Body of pancreas (tissue), 4 donors: ENCODE measurements at places on chromosomes 2 and 18. TPM values are rescaled to one million over a fixed set of nuclear protein-coding genes. Genes with fewer than 3 reads are reported as not detected.

DNA sequence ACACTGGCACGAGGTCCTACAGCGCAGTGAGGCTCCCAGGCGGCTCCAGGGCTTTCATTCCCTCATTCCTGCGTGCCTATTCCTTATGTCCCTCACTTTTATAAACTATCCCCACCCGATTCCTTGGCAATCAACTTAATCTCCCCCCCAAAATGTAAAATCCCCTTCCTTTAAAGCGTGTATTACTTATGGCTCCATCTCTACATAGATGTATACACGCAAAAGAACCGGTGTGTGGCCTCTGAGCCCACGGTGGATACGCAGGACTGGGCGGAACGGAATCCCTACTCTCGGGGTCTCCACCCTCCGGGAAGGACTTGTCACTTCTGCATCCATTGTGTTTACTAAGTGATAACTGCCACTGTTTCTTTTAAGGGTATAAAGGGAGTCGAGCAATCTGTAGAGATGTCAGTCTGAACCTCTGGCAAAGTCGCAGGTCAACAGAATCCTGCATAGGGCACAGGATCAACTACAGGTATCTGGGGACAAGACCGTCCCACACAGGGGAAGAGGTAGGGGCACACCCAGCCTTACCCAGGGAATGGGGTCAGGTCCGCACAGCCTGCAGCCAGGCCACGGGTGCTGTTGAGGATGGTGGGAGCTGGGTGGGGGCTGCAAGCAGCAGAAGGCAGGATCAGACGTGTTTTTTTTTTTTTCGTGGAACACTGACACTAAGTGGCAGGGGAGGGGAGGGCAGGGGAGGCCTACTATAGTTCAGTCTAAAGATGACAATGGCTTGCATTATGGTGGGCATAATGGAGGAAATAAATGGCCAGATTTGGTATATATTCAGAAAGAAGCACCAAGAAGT lies 42.1 kb downstream of the HDLBP start:
- DNase-seq: no peak

- DNase-seq: no peak
These were observed 271.4 kb downstream of the ETAA1 start for GRCh38 chr2:67668538-67668937.

- no peak for DNase-seq
These were observed 98.5 kb upstream of the CD226 start for GRCh38 chr18:70046207-70046606.

GRCh38 chr2:200662727-200663126 lies 76.9 kb downstream of the AOX1 start:
- no peak for DNase-seq

Gene NCL
- total RNA-seq: 108 TPM

- DNase-seq: no peak
These were observed 137.7 kb downstream of the LTBP1 start for GRCh38 chr2:33084433-33084832.

DNA sequence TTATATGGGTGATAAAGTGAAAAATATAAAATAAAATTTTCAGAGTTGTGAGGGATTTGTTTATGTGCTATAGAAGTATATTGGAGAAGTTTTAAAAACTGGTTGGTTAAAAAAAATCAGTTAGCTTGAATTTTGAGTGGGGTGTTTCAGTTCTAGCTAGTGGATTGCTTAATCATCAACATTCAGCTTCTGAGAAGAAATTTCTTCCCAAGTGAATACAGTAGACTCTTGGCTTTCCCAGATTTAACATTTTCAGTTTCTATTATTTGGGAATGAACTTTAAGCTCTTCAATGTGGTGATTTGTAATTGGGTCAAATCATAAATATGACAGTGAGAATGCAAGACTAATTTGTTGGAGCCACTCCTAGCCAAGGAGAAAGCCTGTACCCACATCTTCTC lies 120.8 kb downstream of the PLCL1 start:
- no peak for DNase-seq

- DNase-seq: peak; percentile 89
These were observed at the start of gene COMMD1 for GRCh38 chr2:61905372-61906185. COMMD1 (plus strand) TSS chr2:61905674; CDS start chr2:61905679, 5 bp downstream.

GRCh38 chr2:219433666-219434467 lies 776 bp upstream of the SPEG start:
- no peak for DNase-seq

Gene TRABD2A
- 5.3 TPM for total RNA-seq

- DNase-seq: no peak
These were observed 63.6 kb downstream of the CERS6 start for GRCh38 chr2:168519534-168520308.

GRCh38 chr2:135969655-135970387 lies 15.6 kb downstream of the DARS1 start:
- DNase-seq: no peak

Gene PHOSPHO2
- total RNA-seq: 0.66 TPM

Gene ACTG2
- 0.52 TPM for total RNA-seq

DNA sequence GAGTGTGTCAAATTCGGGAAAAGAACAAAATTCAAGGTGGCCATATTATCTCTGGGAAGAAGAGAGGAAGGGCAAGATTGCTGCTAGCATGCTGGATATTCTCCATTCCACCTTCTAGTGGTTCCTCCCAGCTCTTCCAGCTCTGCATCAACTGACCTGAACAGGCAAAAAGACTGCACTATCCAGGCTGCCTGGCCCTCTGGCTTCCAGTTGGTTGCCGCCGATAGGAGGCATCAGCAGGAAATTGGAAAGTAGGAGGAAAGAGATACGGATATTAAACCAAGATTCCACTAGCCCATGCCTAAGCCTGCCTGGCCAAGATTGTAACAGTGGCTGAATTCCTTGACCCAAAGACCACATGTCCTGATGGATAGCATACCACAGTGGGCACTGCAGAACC lies 1.7 kb upstream of the RTTN start:
- DNase-seq: no peak

GRCh38 chr2:144516411-144516980 lies 3.4 kb downstream of the ZEB2 start:
- no peak for DNase-seq

- peak; percentile 96 for DNase-seq
These were observed 1.1 kb upstream of the FARP2 start for GRCh38 chr2:241354668-241355658.

GRCh38 chr2:112674229-112674628 lies 28.5 kb downstream of the SLC20A1 start:
- peak; percentile 18 for DNase-seq

Gene ANKRD29
- total RNA-seq: 3.3 TPM

Gene C2orf81
- total RNA-seq: 0.33 TPM

Gene CPS1
- 4.9 TPM for total RNA-seq

DNA sequence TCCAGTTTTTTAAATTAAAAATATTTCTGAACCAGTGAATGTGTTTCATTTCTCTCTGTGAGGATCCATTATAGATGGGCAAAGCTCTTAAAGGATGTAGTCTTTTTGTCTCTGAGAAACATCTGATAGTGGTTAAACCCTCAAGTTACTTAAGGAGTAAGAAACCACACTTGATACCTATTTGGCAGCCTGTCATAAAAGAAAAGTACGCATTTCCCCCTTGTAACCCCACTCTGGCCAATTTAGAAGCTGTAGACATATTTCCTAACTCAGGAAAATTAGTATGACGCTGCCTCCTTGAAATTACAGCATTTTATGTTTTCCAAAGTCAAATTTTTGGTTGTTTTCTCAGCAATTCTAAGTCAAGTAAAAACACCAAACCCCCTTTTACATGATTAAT lies 2.0 kb downstream of the STAT4 start:
- DNase-seq: no peak

DNA sequence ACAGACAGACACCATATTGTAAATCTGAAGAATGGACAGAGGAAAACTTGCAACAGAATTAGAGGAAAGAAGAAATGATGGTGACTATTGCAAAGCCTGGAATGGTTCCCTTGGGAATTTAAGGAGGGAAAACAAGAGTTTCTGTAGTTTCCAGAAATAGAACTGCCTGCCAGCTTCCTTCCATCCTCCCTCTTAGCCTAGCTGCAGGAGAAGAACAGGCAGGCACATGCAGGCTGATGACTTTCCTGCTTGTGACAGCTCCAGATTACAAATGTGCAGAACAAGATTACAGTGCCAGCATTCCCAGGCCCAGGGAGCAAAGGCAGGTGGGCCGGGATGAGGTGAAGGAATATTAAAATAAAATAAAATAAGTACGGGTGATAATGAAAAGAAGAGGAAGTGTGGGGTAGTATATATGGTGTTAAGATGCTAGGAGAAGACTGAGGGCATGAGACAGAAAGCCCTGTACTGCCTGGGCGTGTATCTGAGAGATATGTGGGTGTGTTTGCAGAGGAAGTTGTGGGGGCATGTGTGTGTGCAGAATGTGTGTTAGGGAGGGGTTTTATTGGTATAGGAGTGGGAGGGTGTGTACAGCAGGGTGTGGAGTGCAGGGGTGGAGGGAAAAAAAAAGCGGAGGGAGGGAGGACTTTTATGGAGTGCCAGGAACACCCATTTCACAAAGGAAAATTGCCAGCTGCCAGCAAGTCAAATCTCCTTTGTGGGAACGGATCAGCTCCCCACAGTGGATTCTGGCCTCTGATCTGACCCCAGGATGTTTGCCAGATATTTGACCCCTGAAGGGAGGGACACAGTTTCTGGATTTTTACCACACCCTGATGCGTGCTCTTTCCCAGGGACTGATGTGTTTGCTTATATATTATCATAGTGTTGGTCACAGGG lies 43.9 kb upstream of the NEMP2 start:
- peak; percentile 18 for DNase-seq

Gene FSIP2
- total RNA-seq: 1.3 TPM

DNA sequence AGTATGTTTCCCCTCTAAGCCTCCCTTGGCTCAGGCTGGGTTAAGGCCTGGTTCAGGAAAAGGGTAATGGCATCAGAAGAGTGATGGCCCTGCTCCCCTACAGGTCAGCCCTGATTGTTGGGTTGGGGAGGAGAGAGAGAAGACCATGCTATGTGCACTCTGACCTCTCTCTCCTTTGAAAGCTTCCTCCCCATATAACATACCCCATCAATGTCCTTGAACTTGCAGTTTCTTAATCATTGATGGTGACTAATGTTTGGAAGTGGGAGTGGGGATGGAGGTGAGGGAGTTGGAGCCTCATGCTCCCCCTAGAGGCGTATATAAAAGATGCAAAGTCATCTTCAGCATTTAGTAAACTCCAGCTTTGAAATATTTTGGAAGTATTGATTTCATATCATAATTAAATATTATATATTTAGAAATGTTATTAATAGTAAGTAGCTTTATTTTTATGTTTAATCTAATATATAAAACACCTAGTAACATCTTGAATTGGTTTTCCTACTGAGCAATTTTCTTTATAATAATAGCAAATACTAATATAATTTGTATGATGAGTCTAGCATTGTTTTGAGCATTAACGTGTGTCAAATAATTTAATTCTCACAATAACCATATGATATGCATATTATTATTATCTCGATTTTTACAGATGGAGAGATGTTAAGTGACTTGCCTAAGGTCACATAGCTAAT lies 8.8 kb downstream of the PLCL1 start:
- no peak for DNase-seq

DNA sequence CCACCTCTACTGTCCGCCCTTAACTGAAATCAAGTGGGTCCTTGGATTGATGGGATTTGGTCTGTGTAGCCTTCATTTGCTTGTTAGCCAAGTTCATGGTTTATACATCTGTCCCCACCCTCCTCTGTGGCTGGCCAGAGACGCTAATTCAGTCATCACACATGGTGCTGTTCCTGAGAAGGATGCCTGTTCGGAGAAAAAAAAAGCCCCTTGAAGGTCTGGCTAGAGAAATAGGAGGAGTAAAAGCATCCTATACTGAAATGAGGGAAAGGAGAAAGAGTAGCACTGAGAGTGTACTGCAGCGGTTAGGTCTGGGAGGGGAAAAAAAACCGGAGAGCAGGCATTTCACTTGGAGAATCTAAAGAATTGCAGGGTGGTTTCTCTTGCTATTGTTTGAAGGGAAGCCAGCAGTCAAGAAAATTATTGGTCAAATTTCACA lies 180.6 kb upstream of the EPAS1 start:
- no peak for DNase-seq

Gene THSD7B
- total RNA-seq: 0.33 TPM

DNA sequence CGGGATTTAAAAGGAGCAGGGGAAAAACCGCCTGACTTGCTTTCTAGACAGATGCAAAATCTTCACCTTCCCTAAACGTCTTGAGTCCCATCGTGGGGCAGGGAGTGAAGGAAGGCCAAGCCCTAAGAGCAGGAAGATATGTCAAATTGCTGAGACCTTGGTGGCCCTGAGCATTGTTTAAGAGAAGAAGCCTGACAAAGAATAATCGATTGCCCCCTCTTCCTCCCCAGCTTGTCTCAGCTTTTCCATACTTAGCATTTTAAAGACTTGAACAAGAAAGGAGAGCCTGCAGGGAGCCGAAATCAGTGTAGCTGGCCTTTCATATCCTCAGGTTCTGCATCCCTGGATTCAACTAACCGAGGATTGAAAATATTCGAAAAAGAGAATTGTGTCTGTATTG lies 157.6 kb upstream of the DLX2 start:
- DNase-seq: no peak

Gene TACR1
- not detected for total RNA-seq

- peak; percentile 46 for DNase-seq
These were observed 300.0 kb downstream of the XIRP2 start for GRCh38 chr2:167187978-167188967.

Gene PARD3B
- total RNA-seq: 17.8 TPM

DNA sequence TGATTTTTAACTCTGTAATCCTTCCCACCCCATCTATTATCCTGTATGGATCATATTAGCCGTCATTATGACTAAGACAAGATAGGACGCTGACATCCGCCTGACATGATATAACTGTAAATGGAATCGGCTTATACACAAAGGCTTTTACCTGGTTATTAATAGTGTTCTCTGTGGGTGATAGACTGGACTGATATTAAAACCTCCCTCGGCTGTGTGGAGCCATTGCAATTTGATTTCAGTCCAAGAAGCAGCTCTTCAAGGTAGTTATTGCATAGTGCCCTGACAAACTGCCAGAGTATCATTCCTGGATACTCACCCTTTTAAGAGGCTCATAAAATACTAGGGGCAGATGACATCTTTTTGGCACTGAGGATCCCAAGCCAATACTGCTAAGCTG lies 226.1 kb upstream of the HNRNPA3 start:
- DNase-seq: no peak

Gene PLCD4
- total RNA-seq: not detected

Gene RHOB
- 376 TPM for total RNA-seq

DNA sequence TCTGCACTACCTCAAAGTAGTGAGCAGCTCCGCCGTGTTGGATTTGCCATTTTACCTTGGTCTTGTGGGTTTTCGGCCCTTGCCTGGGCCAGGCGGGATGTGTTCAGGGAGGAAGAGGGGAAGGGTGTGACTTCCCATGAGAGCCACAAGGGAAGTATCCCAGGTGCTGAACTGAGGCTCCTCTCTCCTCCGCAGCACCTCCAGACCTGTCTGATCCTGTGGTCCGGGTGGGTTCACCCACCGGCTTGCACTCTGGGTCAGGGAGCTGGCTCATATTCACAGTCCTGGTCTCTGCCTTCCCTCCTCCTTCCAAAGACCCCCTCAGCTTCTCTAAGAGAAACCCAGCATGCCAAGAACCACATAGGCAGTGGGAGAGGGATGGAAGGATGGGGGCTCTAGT lies 235.8 kb downstream of the SEPTIN10 start:
- no peak for DNase-seq
